Sciatic nerve (tissue), 2 donors: ENCODE measurements at places on chromosomes 6 and 20.

- no peak for DNase-seq
Observed at GRCh38 chr6:79646006-79646405, 14.9 kb downstream of the SH3BGRL2 start.

GRCh38 chr6:1326535-1327121, 14.7 kb downstream of the FOXQ1 start:
- no peak for DNase-seq

GRCh38 chr6:20235041-20235440, 22.8 kb upstream of the MBOAT1 start:
- DNase-seq: no peak

- no peak for DNase-seq
Observed at GRCh38 chr6:137256350-137257103, 37.3 kb upstream of the IFNGR1 start.

DNA sequence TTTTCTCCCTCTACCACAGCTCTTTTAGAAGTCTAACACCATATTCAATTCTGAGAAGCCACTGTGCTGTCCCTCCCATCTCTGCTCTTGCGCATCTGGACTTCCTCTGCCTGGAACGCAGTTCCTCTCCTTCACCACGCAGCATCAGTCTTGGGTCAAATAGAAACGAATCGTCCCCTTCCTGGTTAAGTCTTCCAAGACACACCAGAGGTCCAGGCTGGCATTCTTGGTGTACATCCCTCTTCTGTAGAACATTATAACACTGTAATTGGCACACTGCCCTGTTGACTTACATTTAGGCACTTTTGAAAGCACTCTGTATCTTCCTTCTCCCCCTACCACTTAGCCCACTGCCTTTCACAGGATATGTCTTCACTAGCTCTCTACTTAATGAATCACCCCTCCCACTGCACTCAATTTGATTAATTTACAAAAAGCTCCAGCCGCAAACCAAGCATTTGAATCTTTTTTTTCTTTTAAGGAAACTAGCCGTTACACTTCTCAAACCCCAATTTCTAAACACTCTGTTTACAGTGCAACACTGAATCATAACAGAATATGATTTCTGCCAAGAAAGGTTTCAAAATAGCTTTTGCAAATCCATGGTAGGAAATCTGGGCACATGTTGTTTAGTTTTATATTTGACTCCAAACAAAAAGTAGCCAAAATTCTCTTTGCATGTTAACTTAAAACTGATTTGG, 140.8 kb upstream of the CARMIL1 start:
- DNase-seq: peak; percentile 71
